Activated CD8-positive, alpha-beta T cell treated with anti-CD3 and anti-CD28 coated beads for 36 hours (primary cell): ENCODE measurements at places on chromosomes 4 and X.
A peak's percentile ranks its signal among the peaks of the same experiment; 100 is the strongest.

DNA sequence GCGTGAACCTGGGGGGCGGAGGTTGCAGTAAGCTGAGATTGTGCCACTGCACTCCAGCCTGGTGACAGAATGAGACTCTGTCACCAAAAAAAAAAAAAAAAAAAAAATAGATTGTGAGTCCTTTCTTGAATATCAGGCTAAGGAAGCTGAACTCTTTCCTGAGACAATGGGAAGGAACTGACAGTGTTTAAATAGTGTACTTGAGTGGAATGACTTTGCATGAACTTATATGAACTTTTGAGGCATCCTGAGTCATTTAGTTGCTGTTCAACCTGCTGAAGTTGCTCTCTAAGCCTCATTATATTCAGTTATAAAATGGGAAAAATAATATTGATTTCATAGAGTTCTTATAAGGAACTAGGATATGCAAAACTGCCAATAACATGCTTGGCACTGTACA is 79.3 kb upstream of the LIMCH1 start:
- DNase-seq: no peak

DNA sequence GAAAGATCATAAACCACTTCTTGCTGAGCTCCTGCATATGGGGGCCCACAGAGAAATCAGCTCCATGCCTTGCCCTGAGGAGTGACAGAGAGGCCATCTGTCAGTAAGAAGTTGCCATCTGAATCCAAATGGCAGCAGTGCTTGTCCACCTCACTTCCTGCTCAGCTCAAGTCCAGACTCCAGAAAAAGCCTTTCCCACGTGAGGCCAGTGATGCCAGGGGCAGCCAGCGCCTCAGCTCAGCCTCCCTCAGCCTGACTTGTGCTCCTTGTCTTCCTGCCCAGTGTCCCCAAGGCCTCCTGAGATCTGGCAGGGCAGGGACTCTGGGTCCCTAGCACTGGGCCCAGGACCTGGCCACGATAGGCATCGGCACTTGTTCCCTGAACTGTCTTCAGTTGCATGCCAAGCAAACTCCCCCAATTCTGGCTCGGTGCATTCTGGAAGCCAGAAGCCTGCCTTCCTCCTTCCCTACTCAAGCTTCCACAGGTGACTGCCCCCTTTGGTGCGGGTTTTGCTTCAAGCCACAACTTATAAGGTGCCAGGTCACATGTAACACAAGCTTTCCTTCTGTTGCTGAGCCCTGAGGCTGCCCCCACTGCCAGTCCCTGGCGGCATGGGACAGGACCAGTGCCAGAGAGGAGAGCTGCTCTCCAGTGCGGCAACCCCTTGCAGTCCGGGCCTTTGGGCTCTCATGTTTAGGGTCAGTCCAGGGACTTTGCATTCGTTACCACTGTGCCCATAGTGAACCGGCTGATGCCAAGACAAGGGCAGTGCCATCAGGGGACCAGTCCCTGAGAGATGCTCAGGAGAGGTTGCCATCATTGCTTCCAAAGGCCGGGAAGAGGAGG is 2.2 kb downstream of the ZNF185 start:
- no peak for DNase-seq

GRCh38 chrX:19343085-19343534 is 617 bp upstream of the PDHA1 start:
- no peak for DNase-seq

- DNase-seq: no peak
Observed at GRCh38 chr4:119559044-119559647, 69.5 kb downstream of the PDE5A start.

DNA sequence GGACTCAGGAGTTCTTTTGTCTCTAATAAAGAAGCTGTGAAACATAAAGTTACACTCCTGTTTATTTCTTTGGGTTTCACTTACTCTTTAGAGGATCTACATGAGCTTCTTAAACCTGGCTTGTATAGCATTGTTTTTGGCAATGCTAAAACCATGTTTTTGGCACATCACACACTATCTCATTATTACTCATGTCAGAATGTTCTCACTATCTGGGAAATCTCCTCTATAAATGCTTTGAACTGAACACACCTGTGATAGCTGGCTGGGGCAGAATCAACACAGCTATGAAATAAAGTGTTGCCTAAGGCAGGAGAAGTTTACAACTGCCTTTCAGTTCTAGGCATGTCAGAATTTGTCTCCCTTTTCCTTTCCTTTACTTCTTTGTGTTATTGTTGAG is 52.6 kb downstream of the SULT1B1 start:
- no peak for DNase-seq

DNA sequence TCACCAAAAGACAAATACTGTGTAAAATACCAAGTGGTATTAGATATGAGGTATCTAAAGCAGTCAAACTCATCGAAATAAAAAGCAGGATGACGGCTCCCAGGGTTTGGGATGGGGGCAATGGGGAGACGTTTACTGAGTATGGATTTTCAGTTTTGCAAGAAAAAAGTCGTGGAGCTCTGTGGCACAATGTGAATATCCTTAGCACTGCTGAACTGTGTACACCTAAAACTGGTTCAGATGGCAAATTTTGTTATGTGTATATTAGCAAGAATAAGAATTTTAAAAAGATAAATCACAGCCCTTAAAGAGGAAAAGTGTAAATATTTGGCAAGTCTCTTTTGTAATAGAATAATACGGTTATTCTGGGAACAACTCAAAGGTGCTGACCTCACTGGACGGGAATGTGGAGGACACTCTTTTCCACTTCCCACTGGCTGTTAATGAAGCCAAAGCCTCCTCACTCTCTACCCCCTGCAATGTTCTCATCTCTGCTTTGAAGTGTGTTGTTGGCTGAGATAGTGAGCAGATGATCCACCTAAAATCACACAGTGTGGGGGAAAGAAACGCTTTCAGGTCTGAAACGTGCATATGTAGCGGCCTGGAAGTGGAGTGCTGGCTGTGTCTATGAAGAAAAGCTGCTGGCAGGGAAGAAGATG is 49.2 kb downstream of the SEL1L3 start:
- no peak for DNase-seq

GRCh38 chrX:110284159-110284558 is 33.7 kb downstream of the AMMECR1 start:
- no peak for DNase-seq

GRCh38 chrX:69024161-69024736 is 141.0 kb downstream of the PJA1 start:
- DNase-seq: no peak

- no peak for DNase-seq
Observed at GRCh38 chr4:173272996-173273395, 61.2 kb downstream of the HMGB2 start.

DNA sequence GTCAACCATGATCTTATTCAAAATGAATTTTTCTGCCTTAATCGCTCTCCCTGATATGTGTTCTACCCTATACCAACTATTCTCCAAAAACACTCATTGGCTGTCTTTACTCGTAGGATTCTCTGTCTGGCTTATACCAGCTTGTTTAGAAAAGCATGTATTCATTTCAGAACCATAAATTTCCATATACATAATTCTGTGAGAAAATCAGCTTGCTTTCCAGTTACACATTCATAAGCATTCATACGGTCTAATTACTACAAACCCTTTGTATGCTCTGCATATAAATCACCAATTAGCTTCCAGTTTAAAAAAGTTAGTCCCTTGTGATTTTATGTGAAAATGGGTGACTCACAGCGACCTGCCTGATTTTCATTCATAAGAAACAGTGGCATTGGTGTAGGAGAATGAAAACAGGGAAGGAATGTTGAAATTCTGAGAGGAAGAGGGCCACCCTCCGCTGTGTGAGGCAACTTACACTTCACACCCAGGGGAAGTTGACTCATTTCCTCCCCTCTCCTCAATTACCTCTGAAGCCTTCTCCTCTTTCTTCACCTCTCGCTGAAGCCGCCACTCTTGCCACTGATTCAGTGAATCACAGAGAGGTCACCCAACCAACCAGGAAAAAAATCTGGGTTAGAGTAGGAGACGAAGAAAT is 63.3 kb downstream of the MEPE start:
- DNase-seq: peak; percentile 45

DNA sequence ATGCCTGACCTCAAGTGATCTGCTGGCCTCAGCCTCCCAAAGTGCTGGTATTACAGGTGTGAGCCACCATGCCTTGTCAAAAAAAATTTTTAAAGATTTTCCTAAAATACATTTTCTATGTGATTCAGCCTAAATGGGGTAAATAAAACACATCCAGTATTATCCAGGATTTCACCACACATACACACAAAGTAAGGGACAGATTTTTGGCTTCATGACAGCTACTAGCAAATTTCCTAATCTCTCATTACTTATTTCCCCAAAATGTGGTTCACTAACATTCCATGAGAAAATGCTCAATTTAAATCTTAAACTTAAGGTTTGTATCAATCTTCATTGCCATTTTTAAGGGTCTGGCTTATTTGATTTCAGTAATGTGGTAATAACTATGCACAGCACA is 348.5 kb upstream of the INTU start:
- DNase-seq: no peak

DNA sequence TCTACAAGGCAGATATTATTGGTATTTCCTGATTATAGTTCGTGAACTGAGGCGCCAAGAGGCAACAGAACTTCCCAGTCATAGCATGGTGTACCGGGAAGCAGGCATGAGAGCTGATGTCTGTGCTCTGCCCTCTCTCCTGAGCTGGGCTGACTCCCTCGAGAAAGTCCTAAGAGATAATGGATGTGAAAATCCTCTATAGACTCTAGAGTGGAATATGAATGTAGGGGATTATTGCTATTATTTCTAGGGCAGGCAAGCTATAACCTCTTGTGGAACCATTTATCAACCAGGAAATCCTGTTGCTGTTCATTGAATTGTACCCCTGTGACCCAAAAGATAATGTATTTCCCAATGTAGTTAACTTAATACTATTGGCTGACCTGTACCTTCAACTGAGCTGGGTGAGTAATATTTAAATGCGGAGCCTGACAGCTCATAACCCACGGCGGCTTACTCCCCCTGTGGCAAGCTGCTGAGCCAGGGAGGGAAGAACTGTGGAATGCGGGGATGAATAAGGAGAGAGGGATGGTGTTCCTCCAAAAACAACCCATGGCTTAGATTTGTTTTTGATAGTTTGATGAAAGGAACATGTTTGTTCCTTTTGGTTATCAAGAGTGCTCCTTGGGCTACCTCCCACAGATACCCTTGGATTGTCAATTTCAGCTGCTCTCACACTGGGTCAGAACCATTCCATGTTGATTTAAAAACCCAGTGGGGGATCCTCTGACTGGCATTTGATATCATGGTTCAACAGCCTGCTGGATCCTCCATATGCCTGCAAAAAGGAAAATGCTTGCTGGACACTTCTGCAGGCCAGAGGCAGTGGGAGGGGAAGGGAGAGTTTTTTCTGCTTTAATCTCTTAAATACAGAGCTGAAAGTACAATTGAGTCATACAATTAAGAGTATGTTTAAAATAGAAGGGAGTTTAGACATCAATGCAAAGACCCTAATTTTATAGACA is 339.0 kb upstream of the BOD1L1 start:
- DNase-seq: no peak

- DNase-seq: no peak
Observed at GRCh38 chr4:139767168-139767567, 101.5 kb downstream of the MGST2 start.

GRCh38 chrX:20487227-20487626 is 220.5 kb upstream of the RPS6KA3 start:
- DNase-seq: no peak

- no peak for DNase-seq
Observed at GRCh38 chr4:184475498-184475897, 1.1 kb upstream of the IRF2 start.

GRCh38 chr4:3266076-3266475 is 17.1 kb downstream of the MSANTD1 start:
- DNase-seq: no peak

DNA sequence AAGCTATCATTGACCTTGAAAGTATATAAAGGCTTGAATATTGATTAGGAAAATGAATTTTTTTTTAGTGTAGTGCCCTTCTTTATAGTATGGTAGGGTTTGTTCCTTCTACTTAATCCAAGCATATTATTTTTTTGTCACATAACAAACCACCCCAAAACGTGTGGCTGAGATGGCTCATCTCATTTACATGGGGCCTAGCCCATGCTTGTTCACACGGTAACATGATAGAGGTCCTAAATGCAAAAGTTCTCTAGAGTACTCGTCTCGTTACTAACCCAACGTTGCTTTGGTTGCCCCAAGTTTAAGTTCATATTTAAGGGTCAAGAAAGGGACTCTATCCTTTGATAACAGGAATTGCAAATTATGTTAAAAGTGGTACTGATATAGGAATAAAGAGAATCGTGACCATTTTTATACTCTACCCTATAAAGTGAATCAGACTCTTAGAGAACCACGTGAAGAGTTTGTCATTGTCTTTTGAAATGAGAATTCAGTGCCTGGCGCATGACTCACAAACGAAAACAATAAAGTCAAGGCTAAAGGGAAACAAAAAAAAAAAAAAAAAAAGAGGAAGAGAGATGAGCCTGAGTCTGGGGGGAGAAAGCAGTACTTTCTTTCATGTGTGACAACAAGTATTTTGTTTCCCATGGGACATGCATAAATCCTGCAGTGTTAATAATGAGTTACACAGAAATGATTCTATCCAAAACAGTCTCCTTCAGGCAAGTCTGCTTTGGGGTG is 402.8 kb upstream of the NWD2 start:
- no peak for DNase-seq

DNA sequence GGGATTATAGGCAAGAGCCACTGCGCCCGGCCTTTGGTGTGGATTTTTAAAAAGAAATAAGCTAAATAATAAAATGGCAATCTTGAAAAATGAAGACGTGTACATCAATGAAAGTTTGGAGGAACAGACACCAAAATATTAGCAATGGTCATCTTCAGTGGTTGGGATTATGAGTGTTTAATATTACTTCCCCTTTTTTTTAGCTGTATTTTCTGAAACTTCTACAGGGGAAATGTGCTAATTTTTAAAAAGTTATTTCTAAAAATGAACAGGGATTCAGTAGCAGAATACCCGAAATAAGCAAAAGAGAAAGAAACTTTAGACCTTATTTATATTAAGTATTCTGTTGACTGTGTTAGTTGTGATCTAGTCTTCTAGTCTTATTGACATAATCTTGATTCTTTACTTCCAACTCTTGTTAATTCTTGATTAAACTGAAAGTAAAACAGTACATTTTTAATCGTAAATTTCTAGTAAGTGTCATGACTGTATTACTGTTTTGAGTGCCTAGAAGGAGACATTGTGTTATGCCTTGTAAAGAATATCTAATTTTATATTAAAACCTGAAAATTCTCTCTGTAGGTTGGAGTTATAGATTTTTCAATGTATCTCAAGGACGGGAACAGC is 51.3 kb downstream of the RUFY3 start:
- no peak for DNase-seq

- DNase-seq: no peak
Observed at GRCh38 chr4:142100941-142101340, 464.6 kb downstream of the IL15 start.

DNA sequence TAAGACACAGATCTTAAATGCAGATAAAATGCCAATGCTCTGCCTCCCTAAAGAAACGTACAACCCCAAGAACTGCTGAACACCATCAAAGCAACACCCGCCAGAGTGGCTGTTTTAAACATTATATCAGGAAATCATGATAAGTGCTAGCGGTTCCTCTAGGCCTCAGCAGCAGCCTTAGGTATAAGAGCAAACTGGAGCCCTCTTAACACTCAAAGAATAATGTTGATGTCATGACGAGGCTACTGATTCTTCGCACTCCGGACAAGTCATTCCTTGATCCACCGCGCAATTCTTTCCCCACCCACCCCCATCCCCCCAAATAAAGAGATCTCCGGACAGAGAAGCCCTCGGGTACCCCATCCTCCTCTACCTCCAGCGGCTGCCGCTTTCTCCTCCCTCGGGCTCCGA is 507 bp downstream of the LIN54 start:
- DNase-seq: peak; percentile 7

- no peak for DNase-seq
Observed at GRCh38 chrX:87517571-87518141, at the start of gene KLHL4. TSS of gene KLHL4 (plus strand) at chrX:87517802. CDS start at chrX:87517894, 92 bp downstream.

GRCh38 chr4:165462009-165462408 is 83.2 kb downstream of the CPE start:
- no peak for DNase-seq
